ENCODE measurements at places on chromosomes 11 and 22.

DNA sequence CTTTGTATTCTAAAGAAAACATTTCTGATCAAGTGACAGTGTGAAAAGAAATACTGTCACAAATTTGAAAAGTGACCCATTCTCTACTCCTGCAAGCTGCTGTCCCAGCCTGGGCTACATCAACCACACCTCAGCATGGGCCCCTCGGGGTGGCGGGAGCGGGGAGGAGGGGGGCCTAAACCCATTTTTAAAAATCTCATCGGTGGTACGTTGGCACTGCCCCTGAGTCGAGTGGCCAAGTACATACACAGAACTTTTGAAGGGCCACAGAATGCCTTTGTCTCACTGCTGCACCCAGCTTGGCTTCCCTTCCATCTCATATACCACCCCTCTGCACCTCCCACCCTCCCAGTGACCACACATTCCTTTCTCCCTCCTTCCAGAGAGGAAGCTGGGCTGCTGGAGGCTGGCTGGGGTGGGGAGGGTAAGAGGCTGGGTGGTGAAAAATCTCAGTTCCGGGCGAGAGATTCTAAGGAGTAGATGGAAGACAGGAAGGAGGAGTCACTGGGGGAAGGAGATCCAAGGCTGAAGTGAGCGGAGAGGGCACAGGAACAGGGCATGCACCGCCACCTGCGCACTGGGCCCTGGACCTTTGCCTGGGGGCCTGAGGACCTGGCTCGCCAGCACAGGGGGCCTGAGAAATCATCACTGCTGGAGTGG lies 21.1 kb downstream of the FXYD6 start:
- DNase-seq, result no peak

- no peak for DNase-seq
Observed at GRCh38 chr11:124578761-124579160, 9.0 kb downstream of the OR8A1 start.

DNA sequence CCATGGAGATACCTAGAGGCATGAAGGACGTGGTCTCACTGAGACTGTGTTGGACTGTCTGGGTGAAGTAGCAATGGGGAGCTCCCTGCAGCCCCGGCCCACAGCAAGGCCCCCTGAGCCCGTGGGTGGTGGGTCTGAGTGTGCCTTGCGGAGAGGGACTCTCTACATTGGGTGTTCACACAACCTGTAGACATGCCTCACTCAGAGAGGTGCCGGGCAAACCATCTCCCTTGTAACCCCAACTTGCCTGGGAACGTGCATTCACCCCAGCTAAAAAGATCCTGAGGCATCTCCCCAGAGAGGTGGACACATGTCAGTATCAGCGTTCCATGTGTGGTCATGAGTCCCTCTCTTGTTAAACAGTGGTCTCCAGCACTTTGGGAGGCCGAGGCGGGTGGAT lies 2.1 kb downstream of the VPREB1 start:
- DNase-seq, result no peak

DNA sequence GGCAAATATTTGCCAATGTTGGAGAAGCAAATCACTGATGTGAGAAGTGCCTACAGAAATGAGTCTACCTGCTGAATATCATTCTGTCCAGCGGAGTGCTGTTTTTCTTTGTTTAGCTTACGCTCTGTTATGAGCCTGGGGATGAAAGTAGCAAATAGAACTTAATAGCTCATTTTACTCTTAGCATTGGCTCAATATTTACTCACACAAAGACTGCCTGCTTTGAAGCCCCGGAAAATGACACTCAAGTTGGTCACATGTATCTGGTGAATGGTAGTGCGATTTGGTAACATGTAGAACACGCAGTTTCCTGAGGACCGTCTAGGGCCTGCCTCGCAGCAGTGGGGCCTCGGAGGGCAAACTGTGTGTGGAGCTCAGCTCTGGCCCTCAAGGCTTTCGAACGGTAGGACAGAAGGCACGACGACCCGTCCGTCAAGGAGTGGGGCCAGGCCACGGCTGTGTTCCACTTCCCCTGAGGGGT lies 38.9 kb downstream of the TBC1D22A start:
- DNase-seq, result no peak

- no peak for DNase-seq
Observed at GRCh38 chr11:69918231-69918937, 99.2 kb upstream of the FGF3 start.

DNA sequence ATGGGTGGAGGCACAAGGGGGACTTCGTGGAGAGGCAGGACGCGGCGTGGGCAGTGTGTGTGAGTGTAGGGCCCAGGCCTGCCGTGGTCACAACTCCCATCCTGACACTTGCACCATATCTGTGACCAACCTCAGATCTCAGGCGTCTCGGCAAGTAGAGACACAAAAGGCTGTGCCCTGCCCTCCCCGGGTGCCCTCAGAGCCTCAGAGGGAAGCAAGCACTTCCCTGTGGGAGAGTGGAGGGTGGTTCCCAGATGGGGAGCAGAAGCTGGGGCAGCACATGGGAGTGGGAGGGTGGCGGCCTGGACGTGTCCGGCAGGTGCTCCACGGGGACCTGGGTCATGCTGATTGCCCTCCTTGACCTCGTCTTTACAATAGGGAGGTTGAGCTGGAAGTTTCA lies 20.4 kb downstream of the B3GAT1 start:
- no peak for DNase-seq

- no peak for DNase-seq
Observed at GRCh38 chr11:100008417-100008816, 678.7 kb upstream of the ARHGAP42 start.
